Stimulated activated CD8-positive, alpha-beta memory T cell treated with anti-CD3 and anti-CD28 coated beads, Interleukin-7, amount 100 ng/mL, for 24 hours (primary cell): ENCODE measurements at places on chromosomes 2 and 18.
A peak's percentile ranks its signal among the peaks of the same experiment; 100 is the strongest.

DNA sequence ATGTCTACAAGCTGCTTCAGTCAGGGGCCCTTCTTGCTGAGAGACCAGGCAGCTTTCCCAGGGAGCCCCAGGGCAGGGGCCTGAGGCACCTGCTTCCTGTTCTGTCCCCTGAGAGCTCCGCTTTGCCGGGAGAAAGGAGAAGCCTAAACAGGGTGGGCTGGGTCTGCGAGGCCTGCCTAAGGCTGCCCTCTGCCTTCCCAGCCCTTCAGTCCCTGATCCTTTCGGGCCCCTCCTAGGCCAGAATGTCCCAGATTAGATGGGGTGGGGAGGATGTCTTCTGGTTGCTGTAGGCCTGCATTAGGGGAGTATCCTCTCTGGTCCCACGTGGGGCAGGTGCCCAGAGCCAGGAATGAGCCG, 72.4 kb downstream of the TGOLN2 start:
- no peak for DNase-seq

DNA sequence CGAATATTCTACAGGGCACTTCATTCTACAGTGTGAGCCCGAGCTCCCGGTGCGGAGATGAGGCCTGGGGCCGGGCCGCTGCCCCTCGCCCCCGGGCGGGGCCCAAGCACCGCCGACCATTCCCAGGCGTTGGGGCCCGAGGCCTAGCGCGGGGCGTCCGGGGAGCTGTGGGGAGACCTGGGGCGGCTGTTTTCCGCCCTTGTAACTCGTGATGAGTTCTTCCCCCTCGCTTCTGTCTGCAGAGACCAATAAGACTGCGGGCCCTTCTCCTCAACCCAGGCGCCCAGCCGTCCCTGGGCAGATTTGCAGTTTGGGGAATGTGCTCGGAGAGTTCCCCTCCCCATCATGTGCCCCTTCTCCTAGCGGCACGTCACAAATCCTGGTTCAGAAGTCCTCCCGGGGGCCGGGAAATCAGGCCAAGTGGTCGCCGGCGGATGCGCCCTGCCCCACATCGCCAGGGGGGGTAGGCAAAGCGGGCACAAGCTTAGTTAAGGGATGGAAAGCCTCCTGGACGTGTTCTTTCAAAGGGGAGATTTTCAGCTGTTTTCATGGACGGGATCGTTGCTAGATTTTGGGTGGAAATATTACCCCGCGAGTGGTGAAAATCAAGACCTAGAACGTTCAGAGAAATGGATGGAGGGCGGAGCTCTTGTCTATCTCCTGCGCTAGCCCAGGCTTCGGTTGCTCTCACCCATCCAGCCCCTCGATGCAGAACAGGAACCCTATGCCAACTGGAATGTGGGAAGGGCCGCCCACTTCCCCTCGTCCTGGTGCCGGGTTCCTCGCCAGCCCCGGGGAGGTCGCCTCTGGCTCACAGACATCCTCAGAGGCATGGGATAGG, 18.8 kb upstream of the HAAO start:
- DNase-seq: peak; percentile 12

DNA sequence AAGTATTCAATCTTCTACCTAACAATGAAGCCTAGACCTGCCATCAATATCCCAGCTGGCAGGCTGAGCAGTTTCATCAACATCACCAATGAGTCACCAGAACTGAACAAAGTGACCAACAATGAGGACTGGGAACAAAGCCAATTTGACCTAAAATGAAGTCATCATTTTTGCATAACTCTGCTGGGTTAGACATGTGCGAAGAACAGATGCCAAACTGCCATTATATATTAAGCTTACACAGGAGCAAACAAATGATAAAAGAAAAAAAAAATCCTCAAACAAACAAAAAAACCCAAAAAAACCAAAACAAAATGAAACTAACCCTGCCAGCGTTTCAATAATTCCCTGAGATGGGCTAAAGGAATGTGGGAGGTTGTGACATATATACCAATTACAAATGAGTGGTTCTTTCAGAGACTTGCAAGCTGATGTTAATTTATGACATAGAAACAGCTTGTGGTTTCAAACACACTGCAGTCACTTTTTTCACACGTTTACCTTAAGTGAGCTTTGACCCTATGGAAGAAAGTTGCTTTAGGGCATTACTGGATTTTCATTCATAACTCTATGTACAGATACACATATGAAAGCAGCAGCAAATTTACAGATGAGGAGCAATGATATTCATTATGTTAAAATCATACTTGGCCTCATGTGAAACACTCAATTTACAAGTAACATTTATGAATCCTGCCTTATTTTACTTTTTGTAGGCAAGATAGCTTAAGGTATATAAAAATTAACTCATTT, 56.9 kb upstream of the CCDC141 start:
- DNase-seq: no peak

- no peak for DNase-seq
Measured at GRCh38 chr2:28233164-28233676, 159.4 kb upstream of the FOSL2 start.

DNA sequence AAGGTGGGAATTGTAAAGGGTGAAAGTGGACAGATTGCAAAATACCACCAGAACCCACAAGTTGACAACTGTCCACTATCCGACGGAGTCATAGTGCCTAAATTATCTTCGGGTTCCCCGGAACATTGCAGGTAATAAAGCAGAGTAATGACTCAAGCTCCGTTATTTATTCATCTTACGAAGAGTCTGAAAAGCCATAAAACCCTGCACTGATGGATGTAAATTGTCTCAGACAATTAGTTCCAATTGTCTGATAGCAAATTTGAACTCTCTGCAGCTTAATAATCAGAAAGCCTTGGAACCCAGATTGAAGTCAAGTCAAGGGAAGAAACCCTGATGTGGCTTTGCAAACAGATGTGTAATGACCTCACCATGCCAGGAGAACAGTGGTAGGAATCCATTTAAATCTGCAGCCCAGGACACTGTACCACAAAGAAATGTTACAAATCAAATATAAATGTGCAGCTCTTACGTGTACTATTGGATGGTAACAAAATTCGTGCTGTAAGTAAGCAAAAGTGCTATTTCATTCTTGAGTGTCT, 437.3 kb upstream of the SOX11 start:
- no peak for DNase-seq

- DNase-seq: no peak
Measured at GRCh38 chr2:42435628-42436027, 58.2 kb downstream of the KCNG3 start.

DNA sequence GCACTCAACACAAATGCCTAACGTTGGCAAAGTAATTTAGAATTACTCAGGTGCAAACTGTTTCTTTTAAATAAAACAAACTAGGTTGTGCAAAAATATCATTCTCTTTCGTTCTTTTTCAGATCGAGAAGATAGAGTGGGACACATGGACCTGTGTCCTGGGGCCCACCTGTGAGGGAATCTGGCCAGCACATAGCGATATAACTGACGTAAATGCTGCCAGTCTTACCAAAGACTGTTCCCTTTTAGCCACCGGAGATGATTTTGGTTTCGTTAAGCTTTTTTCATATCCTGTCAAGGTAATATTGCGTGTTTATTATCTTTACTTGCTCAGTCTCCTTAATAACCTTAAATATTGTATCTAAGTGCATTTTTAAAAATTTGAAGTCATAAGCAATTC, 133.6 kb downstream of the RTN4 start:
- no peak for DNase-seq

- DNase-seq: peak; percentile 27
Measured at GRCh38 chr2:230877759-230878598, 13.2 kb downstream of the ITM2C start.

- no peak for DNase-seq
Measured at GRCh38 chr18:58452454-58453166, 176.3 kb downstream of the ALPK2 start.

DNA sequence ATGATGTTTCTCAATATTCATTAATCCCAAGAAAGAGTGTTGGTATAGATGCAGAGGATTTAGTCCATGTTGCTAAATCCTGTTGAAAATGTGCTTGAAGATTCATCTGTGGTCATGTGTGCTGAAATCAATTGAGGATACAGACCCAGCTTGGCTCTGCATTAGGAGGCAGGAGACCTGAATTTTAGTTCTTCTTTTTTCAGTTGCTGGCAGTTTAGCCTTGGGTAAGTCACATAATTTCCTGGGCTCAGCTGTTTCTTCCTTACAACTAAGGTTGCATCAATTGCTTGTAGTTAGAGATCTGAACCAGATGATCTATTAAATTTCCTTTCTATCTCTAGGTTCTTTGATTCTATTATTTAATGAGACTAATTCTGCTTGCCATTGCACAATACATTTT, 54.4 kb downstream of the SETBP1 start:
- no peak for DNase-seq
